ENCODE measurements at places on chromosomes 13 and 19. TPM values are rescaled to one million over a fixed set of nuclear protein-coding genes. Genes with fewer than 3 reads are reported as not detected.

GRCh38 chr13:98482476-98483444 is 94.1 kb downstream of the STK24 start:
- no peak for DNase-seq

DNA sequence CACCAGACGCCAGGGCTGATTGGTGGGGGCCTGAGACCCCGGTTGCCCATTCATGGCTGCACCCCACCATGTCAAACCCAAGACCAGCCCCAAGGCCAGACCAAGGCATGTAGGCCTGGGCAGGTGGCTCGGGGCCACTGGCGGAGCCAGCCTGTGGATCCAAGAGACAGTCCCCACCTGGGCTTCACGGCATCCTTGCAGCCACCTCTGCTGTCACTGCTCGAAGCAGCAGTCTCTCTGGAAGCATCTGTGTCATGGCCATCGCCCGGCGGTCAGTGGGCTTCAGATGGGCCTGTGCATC is 3.8 kb upstream of the TEKTIP1 start:
- no peak for DNase-seq

DNA sequence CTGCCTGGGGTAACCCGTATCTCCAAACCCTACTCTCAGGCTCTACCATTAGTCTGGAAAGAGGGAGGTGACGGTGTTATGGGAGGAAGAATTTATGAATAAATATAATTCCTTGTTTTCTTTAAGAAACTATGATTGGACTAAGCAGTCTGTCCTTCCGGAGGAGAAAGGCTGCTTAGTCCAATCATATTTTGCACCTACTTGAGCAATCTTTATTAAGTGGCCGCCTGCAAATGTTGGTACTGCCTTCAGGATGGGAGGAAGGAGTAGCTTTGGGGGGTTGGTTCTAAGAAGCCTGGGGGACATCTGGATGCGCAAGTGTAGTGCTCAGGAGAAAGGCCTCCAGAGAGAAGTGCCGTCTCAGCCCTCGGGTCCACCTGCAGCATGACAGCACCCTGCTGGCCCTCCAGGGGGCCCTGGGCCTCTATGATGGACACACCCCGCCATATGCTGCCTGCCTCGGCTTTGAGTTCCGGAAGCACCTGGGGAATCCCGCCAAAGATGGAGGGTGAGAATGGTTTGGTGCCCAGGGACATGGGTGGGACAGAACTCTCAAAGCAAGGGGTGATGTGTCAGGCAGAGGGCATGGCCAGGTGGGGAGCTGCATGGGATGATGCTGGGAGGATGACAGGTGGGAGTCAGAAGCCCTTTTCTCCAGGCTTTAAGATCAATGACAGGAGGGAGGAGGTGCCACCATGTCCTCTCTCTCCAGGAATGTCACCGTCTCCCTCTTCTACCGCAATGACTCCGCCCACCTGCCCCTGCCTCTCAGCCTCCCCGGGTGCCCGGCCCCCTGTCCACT is 4.1 kb downstream of the ACP4 start:
- no peak for DNase-seq

GRCh38 chr13:40205771-40206240 is 460.6 kb downstream of the FOXO1 start:
- no peak for DNase-seq

GRCh38 chr13:101594936-101595335 is 142.5 kb downstream of the ITGBL1 start:
- DNase-seq, result no peak

GRCh38 chr13:56909896-56910600 is 230.7 kb upstream of the PRR20A start:
- no peak for DNase-seq

DNA sequence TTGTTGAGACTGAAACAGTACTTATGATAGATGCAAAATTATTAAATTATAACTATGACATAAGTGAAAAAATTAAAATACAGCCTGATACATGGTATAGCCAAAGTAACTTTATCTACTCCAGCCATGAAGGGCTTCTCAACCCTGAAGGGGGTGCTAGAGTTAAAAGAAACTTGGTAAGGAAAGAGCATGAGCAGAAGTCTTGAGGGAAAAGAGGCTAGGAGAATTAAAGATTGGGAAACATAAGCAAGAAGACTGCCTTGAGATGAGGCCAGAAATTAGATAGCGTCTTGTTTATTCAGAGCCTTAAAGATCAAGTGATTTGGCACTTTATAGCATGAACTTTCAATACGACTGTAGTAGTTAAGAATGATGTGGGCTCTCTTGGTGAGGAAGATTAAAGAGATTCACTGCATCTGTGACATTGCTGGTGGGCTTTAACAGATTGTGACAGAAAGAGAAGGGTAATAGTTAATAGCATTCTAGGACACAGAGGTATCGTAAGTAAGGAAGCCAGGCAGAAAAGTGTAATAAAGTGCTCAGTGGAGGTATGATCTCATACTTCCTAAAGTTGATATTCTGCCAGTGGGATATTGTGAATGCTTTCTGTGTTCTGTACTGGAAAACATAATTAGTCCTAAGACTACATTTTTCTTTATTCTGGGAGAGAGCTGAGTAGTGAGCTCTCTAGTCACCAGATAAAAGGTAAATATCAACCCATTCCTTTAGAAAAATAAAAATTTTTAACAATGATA is 385.4 kb upstream of the PRR20A start:
- no peak for DNase-seq

- DNase-seq, result no peak
Measured at GRCh38 chr13:76533251-76533650, 353.0 kb downstream of the KCTD12 start.

- no peak for DNase-seq
Measured at GRCh38 chr19:6109947-6110346, 353 bp downstream of the RFX2 start.

GRCh38 chr19:5838353-5839064 is 993 bp downstream of the FUT6 start:
- no peak for DNase-seq

- no peak for DNase-seq
Measured at GRCh38 chr19:45455707-45456499, 11.9 kb upstream of the FOSB start.

DNA sequence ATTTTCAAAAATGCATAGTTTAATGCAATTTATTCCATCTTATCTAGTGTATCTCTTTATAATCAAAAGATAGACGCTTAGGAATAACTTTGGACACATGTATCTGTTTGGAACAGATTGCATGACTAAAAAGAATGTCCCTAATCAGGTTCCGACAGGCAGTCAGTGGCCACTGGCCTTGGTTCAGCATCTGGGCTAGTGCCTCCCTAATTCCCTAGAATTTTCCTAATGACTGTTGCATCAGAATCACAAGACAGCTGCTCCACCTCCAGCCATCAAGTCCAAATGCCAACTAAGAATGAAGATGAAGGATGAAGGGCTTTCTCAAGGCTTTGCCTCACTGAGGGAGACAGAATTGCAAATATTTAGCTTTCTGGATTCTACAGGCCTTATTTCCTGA is 173.8 kb downstream of the EFNB2 start:
- no peak for DNase-seq

GRCh38 chr13:106541826-106542225 is 6.4 kb upstream of the EFNB2 start:
- DNase-seq, result no peak

GRCh38 chr19:1486720-1487575 is 3.2 kb downstream of the PCSK4 start:
- no peak for DNase-seq

- no peak for DNase-seq
Measured at GRCh38 chr19:8129061-8129618, 20.3 kb downstream of the FBN3 start.

DNA sequence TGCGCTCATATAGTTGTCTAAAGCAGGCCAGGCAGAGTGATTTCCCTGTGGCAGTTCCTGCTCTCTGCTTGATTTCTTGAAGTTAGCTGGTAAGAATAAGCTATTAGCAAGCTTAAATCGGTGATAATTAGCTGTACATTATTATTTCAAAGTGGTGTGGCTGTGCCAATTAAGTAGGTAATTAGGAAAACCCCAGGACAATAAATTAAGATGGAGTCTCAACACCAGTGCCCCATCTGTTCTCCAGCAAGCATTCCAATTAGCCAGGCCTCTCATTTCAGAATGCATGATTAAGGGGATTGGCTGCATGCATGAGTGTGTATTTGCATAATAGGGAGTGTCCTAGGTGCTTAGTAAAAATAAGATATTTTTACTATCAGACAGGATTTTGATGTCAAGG is 342.3 kb downstream of the GPC5 start:
- no peak for DNase-seq

The ZNF850 gene
- total RNA-seq, result 7.4 TPM

The ZNF541 gene
- total RNA-seq, result 0.35 TPM

The MATK gene
- 14.8 TPM for total RNA-seq

The IRGC gene
- total RNA-seq, result not detected

The TMEM259 gene
- total RNA-seq, result 195 TPM

The CLEC17A gene
- not detected for total RNA-seq
